A549 treated with dexamethasone at 1 μM for 4 hours (cell line): ENCODE measurements at places on chromosomes 12 and 14. TPM values are rescaled to one million over a fixed set of nuclear protein-coding genes. Genes with fewer than 3 reads are reported as not detected.

Gene GCH1
- total RNA-seq, result 3.1 to 4.1 TPM (median 3.7 TPM) in 5 replicates

Gene STRN3
- 14.9 to 19.0 TPM (median 17.8 TPM) in 5 replicates for total RNA-seq

Gene HOXC12
- 0.02 to 0.05 TPM (median 0.03 TPM) in 3 of 5 replicates, not detected in the others for total RNA-seq

Gene TBX3
- total RNA-seq, result 36.1 to 61.5 TPM (median 55.5 TPM) in 5 replicates

Gene SIRT4
- total RNA-seq, result 0.57 to 1.0 TPM (median 0.65 TPM) in 5 replicates

Gene BEGAIN
- 4.4 to 8.2 TPM (median 6.1 TPM) in 5 replicates for total RNA-seq

Gene TSPAN11
- total RNA-seq, result 0.06 to 0.15 TPM (median 0.13 TPM) in 5 replicates

Gene CMA1
- total RNA-seq, result not detected in 5 replicates
